ENCODE measurements at places on chromosomes 1 and 21.
A peak's percentile ranks its signal among the peaks of the same experiment; 100 is the strongest.

GRCh38 chr1:115090540-115090939 is 1.2 kb upstream of the TSPAN2 start:
- H3K27ac ChIP-seq, result no peak overlapping the region
- no peaks in the 10 kb centered on the region for H3K36me3 ChIP-seq

- H3K4me1 ChIP-seq, result peaks cover 5% of the 10 kb centered on the region
- no peak overlapping the region for H3K4me3 ChIP-seq
Observed at GRCh38 chr1:2482588-2482987, 6.5 kb downstream of the PLCH2 start.

GRCh38 chr1:210620867-210621488 is 292.3 kb downstream of the HHAT start:
- H3K4me3 ChIP-seq, result no peak overlapping the region
- no peaks in the 10 kb centered on the region for H3K36me3 ChIP-seq
- H3K4me1 ChIP-seq, result peaks cover 13% of the 10 kb centered on the region
- no peak for DNase-seq
- no peak overlapping the region for H3K27ac ChIP-seq

DNA sequence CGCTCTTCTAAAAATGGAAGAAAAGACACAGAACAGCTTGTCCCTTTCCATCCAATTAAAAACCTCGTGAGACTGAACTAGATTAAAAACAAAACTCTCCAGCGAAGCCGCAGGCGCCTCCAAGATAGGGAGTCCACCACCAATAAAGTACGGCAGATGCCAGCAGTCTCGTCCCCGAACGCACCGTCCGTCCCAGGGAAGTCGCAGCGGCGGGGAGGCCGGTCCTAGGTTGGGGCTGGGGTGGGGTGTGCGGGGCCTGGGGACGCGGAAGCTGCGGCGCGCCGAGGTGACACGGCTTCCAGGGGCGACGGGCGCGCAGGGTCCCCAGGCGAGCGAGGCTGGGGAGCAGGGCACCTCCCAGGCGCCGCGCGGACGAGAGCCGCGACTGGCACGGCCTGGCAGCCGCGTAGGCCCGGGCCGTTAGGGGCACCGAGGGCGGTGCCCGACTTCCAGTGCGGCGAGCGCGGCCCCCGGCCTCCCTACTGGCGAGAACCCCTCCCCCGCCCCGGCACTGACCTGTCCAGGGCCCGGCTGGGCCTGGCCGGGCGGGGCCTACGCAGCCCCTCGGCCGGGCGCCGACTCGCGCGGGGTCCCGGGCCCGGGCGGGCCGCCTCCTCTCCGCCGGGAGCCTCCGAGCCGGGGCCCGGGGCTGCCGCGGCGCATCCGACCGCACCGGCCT is 28.3 kb upstream of the A3GALT2 start:
- no peaks in the 10 kb centered on the region for H3K27me3 ChIP-seq
- H3K36me3 ChIP-seq, result peaks cover 10% of the 10 kb centered on the region
- H3K27ac ChIP-seq, result peak overlapping the region; percentile 65
- peak; percentile 88 for DNase-seq

GRCh38 chr1:51328279-51328678 is 2.1 kb downstream of the TTC39A start:
- DNase-seq, result no peak
- peaks cover 11% of the 10 kb centered on the region for H3K4me1 ChIP-seq
- no peaks in the 10 kb centered on the region for H3K36me3 ChIP-seq
- no peaks in the 10 kb centered on the region for H3K27me3 ChIP-seq
- H3K4me3 ChIP-seq, result no peak overlapping the region
- H3K27ac ChIP-seq, result no peak overlapping the region

GRCh38 chr1:185373813-185374529 is 56.9 kb upstream of the IVNS1ABP start:
- H3K27me3 ChIP-seq, result no peaks in the 10 kb centered on the region
- no peaks in the 10 kb centered on the region for H3K36me3 ChIP-seq
- H3K27ac ChIP-seq, result no peak overlapping the region
- H3K4me3 ChIP-seq, result no peak overlapping the region
- H3K4me1 ChIP-seq, result no peaks in the 10 kb centered on the region

GRCh38 chr1:86708920-86709319 is 4.5 kb downstream of the SH3GLB1 start:
- no peaks in the 10 kb centered on the region for H3K36me3 ChIP-seq
- H3K27ac ChIP-seq, result peak overlapping the region; percentile 17
- H3K4me1 ChIP-seq, result peaks cover 57% of the 10 kb centered on the region
- H3K27me3 ChIP-seq, result no peaks in the 10 kb centered on the region
- H3K4me3 ChIP-seq, result no peak overlapping the region

DNA sequence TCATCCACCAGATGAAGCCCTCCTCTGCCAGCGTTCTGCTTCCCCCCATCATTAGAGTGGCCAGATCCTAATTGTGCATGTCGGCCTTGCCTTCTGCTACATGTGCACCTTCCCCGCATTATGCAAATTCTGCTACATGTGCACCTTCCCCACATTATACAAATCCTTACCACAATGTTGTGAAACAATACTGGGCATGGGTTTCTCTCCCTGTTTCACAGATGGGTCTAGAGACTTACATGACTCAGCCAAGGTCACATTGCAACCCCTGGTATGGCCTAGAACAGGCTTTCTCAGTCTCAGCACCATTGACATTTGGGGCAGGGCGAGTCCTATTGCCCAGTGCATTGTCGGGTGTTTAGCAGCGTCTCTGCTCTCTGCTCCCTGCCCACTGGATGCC is 1.0 kb upstream of the CELA2A start:
- no peak overlapping the region for H3K27ac ChIP-seq
- DNase-seq, result peak; percentile 43
- peaks cover 7% of the 10 kb centered on the region for H3K4me1 ChIP-seq
- H3K4me3 ChIP-seq, result no peak overlapping the region

DNA sequence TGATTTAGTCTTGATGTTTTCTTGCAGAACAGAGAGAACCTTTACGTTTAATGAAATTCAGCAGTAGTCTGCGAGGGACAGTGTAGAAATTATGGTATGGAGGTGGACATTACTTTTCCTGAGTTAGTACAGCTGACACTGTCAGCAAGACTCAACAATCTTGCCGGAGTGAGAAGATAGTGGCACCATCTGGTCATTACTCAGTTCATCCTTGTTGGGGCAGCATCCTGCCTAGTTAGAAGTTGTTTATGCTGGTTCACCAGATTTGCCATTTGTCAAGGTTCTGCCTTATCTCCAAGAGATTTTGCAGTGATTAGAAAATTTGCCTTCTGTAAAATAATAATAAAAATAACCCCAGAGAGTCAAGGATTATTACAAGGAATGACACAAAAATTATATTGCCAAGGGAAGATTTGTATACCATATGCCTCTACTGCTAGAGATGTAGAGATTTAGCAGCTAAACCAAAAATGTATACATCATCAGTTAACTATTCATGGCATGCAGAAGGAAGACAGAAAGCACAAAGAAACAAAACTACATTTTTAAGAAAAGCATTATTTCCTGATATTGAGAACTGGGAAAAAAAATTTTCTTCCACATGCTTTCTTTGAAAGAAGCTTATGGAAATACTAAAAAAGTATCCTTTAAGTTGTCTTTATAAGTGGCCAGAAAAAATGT is 1967.4 kb downstream of the NCAM2 start:
- DNase-seq, result no peak
- no peak overlapping the region for H3K4me3 ChIP-seq
- H3K27me3 ChIP-seq, result no peaks in the 10 kb centered on the region
- H3K27ac ChIP-seq, result no peak overlapping the region
- H3K4me1 ChIP-seq, result no peaks in the 10 kb centered on the region

GRCh38 chr1:71086331-71086730 is 5.5 kb upstream of the ZRANB2 start:
- H3K36me3 ChIP-seq, result no peaks in the 10 kb centered on the region
- DNase-seq, result no peak
- peaks cover 10% of the 10 kb centered on the region for H3K4me1 ChIP-seq
- no peak overlapping the region for H3K27ac ChIP-seq
- H3K4me3 ChIP-seq, result no peak overlapping the region

DNA sequence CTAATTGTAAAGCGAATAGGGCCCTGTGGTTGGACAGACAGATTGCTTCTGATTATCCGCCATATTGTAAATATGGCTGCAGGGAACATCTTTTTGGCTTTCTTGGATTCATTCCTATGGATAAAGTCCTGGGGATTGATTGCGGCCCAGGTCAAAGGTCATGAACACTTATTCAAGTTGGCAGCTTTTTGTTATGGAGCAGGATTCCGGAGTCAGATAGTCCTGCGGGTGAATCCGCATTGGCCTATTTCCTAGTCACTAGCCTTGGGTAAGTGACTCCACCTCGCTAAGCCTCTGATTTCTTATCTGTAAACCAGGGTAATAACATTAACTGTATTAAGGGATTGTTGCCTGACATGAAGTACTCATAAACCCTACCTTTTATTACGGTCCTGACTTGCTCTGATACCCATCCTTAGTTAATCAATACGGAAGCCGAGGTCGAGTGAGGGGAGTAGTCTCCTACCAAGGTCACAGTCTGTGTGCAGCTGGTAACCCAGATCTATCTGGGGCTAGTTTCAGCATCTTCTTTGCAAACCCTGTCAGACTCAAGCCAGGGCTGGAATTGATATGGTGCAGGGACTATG is 31.7 kb downstream of the EDN2 start:
- no peak overlapping the region for H3K4me3 ChIP-seq
- H3K27ac ChIP-seq, result no peak overlapping the region
- no peaks in the 10 kb centered on the region for H3K36me3 ChIP-seq
- DNase-seq, result no peak
- H3K4me1 ChIP-seq, result no peaks in the 10 kb centered on the region
- H3K27me3 ChIP-seq, result no peaks in the 10 kb centered on the region

- H3K27me3 ChIP-seq, result no peaks in the 10 kb centered on the region
- no peak overlapping the region for H3K4me3 ChIP-seq
- no peaks in the 10 kb centered on the region for H3K36me3 ChIP-seq
- no peak overlapping the region for H3K27ac ChIP-seq
Observed at GRCh38 chr1:210685295-210685650, 356.6 kb downstream of the HHAT start.

GRCh38 chr21:45900034-45900868 is 81.3 kb upstream of the COL6A1 start:
- no peak for DNase-seq
- no peaks in the 10 kb centered on the region for H3K4me1 ChIP-seq
- no peak overlapping the region for H3K4me3 ChIP-seq
- no peaks in the 10 kb centered on the region for H3K27me3 ChIP-seq
- H3K36me3 ChIP-seq, result no peaks in the 10 kb centered on the region

GRCh38 chr1:165375623-165376022 is 19.1 kb upstream of the LMX1A start:
- no peak for DNase-seq
- H3K4me3 ChIP-seq, result no peak overlapping the region
- H3K27me3 ChIP-seq, result no peaks in the 10 kb centered on the region
- no peaks in the 10 kb centered on the region for H3K4me1 ChIP-seq
- no peak overlapping the region for H3K27ac ChIP-seq

DNA sequence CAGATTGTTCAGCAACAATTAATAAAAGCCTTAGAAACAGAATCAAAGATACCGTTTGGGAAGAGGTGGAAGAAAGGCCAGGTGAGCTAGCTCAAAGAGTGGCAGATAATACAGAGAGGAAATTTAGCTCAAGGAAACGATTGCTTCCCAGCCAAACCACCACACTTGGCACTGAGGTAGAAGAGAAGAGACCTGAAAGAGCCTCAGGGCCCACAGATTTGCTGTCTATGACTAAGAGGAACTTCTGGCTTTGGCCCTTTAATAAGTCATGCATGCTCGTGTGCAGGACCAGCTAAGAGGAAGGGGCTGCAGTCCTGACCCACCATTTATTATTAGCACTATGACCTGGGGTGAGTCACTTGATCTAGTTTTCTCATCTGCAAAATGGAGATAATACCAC is 72.8 kb upstream of the BCL10 start:
- DNase-seq, result no peak
- H3K27me3 ChIP-seq, result no peaks in the 10 kb centered on the region
- H3K36me3 ChIP-seq, result no peaks in the 10 kb centered on the region
- H3K27ac ChIP-seq, result no peak overlapping the region

GRCh38 chr1:31224068-31224467 is 15.6 kb downstream of the NKAIN1 start:
- no peak overlapping the region for H3K27ac ChIP-seq
- no peaks in the 10 kb centered on the region for H3K27me3 ChIP-seq
- no peak for DNase-seq
- no peaks in the 10 kb centered on the region for H3K4me1 ChIP-seq
- no peak overlapping the region for H3K4me3 ChIP-seq
- no peaks in the 10 kb centered on the region for H3K36me3 ChIP-seq

- H3K4me3 ChIP-seq, result peak overlapping the region; percentile 36
- peak overlapping the region; percentile 95 for H3K27ac ChIP-seq
- peaks cover 45% of the 10 kb centered on the region for H3K4me1 ChIP-seq
- no peaks in the 10 kb centered on the region for H3K36me3 ChIP-seq
Observed at GRCh38 chr1:145978854-145979745, 14.6 kb downstream of the POLR3GL start.

- H3K36me3 ChIP-seq, result no peaks in the 10 kb centered on the region
- no peak overlapping the region for H3K27ac ChIP-seq
- no peak overlapping the region for H3K4me3 ChIP-seq
- no peaks in the 10 kb centered on the region for H3K27me3 ChIP-seq
- no peaks in the 10 kb centered on the region for H3K4me1 ChIP-seq
- no peak for DNase-seq
Observed at GRCh38 chr1:14923727-14924452, 229.7 kb upstream of the TMEM51 start.

- H3K27me3 ChIP-seq, result no peaks in the 10 kb centered on the region
- DNase-seq, result no peak
- peaks cover 12% of the 10 kb centered on the region for H3K4me1 ChIP-seq
Observed at GRCh38 chr1:46012236-46012635, 120.2 kb downstream of the PIK3R3 start.

DNA sequence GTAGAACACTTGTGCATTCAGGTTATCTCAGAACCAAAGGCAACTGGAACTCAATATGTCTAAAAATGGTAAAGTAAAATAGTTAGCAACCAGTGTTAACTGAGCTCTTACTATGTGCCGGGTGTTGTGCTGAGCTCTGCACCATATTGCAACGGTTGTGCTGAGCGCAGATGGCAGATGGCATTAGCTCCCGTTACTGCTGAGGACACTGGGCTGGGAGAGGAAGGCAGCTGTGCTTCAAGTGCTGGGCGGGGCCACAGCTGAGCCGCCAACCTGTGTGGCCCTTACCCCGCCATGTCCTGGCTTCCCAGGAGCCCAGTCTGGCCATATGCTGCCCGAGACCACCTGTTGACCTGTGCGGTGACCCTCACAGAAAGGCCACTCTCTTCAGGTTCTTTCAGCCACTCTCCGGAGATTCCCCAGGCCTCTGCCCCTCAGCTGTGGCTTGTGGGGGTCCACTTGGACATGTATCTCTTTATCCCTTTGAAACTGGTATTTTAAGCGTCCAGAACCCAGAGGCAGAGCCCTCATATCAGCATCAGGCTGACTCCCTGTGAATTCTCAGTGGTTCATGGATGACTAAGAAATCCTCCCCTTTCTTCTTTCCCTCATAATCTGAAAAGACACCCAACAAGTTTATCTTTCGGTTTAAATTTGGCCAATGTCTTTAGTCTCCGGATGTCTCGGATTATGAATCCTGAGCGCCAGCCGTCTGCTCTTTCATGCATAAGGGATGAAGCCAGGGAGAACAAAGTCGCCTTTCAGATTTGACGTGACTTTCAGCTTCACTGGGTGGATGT is 26.4 kb downstream of the LDLRAP1 start:
- H3K27ac ChIP-seq, result no peak overlapping the region
- H3K4me1 ChIP-seq, result peaks cover 13% of the 10 kb centered on the region
- no peak overlapping the region for H3K4me3 ChIP-seq
- DNase-seq, result no peak

- H3K36me3 ChIP-seq, result no peaks in the 10 kb centered on the region
- H3K4me3 ChIP-seq, result no peak overlapping the region
- DNase-seq, result no peak
- no peaks in the 10 kb centered on the region for H3K27me3 ChIP-seq
- H3K27ac ChIP-seq, result no peak overlapping the region
- H3K4me1 ChIP-seq, result no peaks in the 10 kb centered on the region
Observed at GRCh38 chr1:35129080-35129479, 49.9 kb downstream of the ZMYM1 start.

GRCh38 chr1:207913951-207914350 is 3.0 kb upstream of the CD34 start:
- no peak overlapping the region for H3K4me3 ChIP-seq
- no peak overlapping the region for H3K27ac ChIP-seq
- no peaks in the 10 kb centered on the region for H3K27me3 ChIP-seq
- no peaks in the 10 kb centered on the region for H3K36me3 ChIP-seq
- H3K4me1 ChIP-seq, result no peaks in the 10 kb centered on the region

Data from Karpas-422 (cell line).